ENCODE measurements at places on chromosomes 3 and 15.
A peak's percentile ranks its signal among the peaks of the same experiment; 100 is the strongest.

DNA sequence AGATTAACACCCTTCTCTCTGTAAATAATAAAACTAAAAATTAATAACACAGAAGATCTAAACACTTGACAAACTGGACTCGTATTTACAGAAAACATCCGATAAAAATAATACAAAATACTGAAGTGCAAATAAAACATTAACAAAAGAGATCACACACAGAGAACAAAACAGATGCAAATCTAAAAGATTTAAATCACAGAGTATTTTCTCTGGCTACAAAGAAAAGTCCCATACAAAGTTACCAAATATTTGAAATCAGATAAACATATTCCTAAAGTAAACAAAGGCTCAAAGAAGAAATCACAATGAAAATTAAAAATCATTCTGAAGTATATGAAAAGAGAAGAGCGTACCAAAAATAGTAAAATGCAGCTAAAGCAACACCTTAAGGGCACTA, 42.5 kb downstream of the TBL1XR1 start:
- no peak for DNase-seq

DNA sequence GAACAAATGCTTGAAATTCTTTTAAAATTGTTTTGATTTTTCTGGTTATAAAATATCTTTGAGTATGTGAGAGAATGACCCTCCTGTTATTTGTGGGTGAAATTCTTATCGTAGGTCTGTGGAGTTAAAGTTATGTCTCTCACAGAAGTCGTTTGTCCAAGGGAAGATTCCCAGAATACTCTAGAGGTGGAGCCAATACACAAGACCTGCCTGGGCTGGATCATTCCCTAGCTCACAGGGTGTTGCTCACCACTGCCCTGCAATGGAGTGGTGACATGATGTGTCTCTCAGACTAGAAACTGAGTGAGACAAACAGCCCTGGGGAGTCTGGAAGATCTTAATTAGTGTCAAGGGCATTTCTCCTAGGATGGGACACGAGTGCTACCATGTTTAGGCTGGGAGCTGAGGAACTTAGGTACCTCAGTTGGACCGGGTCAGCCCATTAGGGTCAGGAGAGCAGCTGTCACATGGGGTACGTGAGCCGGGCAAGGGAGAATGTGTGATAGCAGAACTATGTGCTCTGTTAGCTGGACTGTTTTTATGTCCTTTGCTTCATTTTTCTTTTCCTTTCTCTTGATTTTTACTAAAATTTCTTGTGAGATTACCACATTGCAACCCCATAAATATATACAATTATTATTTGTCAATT, 53.6 kb upstream of the MYO5C start:
- DNase-seq: peak; percentile 17

GRCh38 chr3:188106006-188106405, 48.0 kb upstream of the LPP start:
- DNase-seq: no peak

DNA sequence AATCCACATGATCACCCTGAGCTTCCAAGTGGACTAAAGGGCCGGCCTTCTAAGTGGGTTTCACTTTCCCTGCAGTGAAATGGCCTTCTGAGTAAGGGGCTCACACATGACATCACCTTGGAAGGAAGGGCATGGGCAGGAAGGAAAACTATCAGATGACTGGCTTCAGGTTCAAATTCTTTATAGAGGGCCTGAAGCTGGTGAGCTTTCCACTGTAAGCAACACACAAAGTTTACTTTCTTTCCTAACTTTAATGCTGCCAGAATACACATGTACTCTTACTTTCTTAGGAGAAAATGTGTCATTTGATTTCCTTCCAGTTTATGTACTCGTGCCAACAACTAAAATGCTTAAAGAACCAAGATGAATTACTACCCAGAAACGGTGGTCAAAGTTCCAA, 475.6 kb downstream of the FOXP1 start:
- DNase-seq: peak; percentile 74

DNA sequence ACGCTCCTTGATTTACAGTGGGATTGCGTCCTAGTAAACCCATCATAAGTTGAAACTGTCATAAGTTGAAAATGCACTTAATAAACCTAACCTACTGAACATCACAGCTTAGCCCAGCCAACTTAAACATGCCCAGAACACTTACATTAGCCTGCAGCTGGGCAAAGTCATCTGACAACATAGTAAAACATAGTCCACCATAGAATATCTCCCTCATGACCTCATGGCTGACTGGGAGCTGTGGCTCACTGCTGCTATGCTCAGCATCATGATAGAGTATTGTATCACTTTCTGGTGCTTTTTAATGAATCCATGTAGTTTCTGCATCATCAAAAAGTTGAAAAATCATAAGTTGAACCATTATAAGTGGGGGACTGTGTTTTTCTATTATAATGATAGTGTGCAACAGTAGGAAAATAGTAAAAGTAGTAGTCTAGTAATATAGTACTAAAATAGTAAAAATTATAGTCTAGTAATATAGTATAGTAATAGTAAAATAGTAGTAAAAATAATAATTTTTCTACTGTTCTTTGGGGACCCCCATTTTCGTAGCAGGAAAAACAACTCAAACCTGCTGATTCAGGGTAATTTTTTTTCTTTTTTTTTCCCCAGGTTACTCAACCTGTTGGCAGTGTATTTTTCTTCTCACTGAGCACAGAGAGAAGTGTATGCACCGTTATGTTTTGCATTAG, 233.5 kb downstream of the MYRIP start:
- DNase-seq: no peak

GRCh38 chr3:129314386-129315222, 35.9 kb downstream of the HMCES start:
- DNase-seq: peak; percentile 97

DNA sequence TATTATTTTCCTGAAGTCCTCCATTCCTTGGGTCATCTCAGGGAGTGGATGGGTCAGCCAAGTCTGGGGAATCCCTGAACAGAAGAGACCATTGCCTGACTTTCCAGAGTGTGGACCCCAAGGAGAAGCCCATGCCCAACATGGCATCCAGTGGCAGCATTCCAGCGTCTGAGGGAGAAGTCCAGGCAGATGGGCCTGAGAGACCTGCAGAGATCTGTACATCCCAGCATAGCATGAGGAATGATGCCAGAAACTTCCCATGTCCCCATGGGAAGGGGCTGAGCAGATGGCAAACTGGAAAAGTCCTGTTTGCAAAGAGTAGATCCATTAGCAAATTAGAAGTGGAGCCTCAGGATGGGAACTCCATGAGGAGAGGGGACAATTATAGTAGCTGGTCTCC, 17.6 kb upstream of the COLQ start:
- DNase-seq: no peak

DNA sequence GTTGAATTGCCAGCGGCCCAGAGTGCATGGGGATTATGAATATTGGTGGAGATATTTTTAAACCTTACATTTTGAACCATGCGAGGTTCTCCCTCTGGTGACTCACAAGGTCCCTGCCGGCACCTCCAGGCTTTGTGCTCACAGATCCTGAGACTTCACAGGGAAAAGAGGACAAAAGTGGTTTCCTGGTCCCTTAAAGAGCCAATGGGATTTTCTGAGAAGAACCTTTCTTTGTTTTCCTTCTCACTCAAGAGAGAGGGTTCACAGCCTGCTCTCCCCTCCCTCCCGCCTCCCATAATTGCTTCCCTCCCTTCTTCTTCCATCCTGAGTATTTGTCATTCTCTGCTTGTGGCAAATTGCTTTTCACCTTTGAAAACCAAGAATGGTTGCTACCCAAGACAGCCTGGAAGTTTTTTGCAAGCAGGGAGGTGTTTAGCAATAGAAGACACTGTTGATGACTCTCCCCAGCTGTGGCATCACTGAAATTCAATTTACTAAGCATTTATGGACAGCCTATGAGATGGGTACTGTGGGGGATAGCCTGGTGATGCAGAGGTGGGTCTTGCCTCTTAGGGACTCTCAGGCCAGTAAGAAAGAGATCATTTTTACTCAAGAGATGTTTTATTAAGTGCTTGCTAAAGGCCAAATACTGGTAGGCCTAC, 76.6 kb downstream of the CPN2 start:
- DNase-seq: no peak

DNA sequence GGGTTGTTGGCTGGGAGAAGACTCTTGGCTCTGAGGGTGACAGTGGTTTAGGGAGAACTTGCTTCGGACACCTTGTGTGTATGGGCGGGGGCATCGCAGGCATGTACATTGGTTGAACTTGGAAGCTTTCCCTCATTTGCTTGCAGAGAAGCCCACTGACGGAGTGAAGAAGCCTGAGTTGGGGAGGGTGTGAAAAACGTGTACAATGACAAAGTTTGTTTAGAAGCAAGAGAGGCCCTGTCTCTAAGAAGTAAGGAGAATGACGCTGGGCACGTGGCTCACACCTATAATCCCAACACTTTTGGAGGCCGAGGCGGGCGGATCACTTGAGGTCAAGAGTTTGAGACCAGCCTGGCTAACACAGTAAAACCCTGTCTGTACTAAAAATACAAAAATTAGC, 13.7 kb downstream of the LIMD1 start:
- DNase-seq: no peak

DNA sequence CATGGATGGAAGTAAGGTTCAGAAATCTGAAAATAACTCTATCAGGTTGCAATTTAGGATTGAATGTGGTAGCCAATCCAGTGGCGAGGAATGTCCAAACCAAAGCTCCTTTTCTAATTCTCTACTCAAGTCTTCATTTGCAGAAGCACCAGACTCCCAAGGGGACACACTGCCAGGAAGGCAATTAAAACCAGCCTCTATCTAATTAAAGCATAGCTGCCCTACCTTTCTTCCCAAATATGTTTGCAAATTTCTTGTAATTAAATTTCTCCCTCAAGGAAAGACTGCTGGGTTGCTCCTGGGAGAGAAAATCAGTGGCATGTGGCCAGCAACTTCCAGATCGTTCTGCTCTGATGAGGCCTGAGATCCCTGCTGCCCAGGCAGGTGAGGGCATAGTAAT, 153.4 kb upstream of the MCTP2 start:
- DNase-seq: no peak

DNA sequence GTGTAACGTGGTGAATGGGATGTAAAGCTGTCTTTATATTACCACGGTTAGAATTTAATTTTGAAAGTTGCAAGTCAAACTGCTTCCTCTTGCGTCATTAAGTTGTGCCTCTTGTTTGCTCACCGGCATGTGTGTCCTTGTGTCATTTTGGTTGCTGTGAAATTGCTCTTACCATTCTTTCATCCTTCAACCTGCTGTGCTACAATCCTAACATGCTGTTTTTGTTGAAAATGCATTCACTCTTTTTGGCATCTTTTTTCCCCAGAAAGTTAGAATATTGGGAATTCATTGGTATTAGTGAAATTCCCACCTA, 164.7 kb downstream of the PGPEP1L start:
- no peak for DNase-seq

- peak; percentile 57 for DNase-seq
Measured at GRCh38 chr15:60541481-60542299, 62.7 kb upstream of the ICE2 start.

GRCh38 chr3:150249779-150250470, 158.2 kb upstream of the TSC22D2 start:
- peak; percentile 68 for DNase-seq

- DNase-seq: no peak
Measured at GRCh38 chr3:24088782-24089181, 143.7 kb downstream of the NR1D2 start.

DNA sequence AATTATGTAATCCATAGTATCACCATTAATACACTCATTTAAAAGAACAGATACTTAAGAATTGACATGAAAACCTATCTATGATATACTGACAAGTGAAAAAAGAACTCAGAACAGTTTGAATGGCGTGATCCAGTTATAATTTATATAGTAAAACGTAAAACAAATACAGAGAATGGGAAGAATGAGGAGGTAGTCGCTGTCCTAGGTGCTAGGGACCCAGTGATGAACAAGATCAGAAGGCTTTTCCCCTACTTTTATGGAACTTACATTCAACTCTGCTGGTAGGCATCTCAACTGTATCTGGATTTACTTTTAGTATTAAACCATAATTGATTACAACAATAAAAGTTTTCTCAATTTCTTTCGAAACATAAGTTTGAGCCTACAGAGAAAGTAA, 31.8 kb downstream of the GSK3B start:
- no peak for DNase-seq

GRCh38 chr3:115074502-115074901, 72.6 kb downstream of the ZBTB20 start:
- no peak for DNase-seq

- DNase-seq: peak; percentile 13
Measured at GRCh38 chr3:156985711-156986110, 159.6 kb downstream of the LEKR1 start.

- peak; percentile 69 for DNase-seq
Measured at GRCh38 chr15:37133602-37134001, 33.3 kb upstream of the MEIS2 start.

DNA sequence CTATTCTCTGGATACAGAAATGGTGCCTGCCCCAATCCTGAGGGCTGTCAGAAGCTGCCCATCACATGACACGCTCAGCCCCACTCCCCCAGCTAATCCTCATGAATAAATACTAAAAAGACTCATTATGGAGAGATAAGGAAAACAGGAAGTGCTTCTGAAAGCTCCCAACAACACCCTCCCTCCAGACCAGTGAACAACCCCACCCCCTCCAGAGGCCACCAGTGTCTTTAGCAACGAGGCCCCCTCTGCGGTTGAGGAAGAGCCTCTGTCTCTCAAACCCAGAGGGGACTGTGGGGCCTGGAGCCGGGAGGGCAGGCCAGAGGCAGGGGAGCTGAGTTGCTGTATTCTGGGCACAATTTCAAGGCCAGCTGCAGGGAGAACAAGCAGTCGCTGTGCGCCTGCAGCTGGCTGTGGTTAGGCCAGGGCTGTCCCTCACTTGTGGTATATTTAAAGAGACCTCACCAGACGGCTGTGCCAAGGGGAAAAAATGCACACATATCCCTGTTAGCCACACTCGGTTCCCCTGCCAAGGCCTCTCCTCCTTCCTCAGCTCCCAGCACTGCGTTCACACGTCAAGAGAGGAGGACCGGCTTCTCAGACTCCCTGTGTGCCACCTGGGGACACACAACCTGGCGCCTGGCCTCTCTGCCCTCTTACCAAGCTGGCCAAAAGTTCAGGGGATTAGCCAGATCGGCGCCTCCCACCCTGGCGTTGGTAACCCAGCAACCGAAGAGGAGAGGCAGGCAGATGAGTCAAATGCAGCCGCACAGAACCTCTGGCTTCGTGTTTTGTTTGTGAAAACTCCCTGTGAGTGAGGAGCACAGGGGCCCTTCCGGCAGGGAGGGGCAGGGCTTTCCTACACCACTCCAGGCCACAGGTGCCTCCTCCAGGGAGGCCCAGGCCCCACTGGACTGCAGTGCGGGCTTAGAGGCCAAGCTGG, 101.2 kb upstream of the ETV5 start:
- peak; percentile 96 for DNase-seq

- no peak for DNase-seq
Measured at GRCh38 chr3:43540624-43541023, 81.2 kb downstream of the ANO10 start.

- DNase-seq: no peak
Measured at GRCh38 chr3:195139876-195140240, 131.1 kb downstream of the XXYLT1 start.

Data from muscle of leg (tissue), 16 donors.